ENCODE measurements at places on chromosomes 12 and 14.

DNA sequence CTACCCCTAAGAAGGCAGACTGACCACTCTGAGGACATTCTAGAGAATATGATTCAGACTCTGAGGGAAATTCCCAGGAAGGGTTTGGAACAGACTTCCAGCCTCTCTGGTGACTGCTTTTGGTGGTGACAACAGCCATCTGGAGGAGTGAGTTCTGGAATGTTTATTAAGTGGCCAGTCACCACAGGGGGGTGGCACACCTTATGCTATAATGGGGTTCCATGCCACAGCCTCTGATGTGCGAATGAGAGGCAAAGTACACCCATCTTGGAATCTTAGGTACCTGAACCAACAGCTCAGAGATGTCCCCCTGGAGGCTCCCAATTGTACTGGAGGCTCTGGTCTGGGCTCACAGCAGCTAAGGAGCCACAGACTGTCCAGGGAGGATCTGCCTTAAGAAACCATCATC lies 9.5 kb upstream of the TINF2 start:
- DNase-seq = no peak

DNA sequence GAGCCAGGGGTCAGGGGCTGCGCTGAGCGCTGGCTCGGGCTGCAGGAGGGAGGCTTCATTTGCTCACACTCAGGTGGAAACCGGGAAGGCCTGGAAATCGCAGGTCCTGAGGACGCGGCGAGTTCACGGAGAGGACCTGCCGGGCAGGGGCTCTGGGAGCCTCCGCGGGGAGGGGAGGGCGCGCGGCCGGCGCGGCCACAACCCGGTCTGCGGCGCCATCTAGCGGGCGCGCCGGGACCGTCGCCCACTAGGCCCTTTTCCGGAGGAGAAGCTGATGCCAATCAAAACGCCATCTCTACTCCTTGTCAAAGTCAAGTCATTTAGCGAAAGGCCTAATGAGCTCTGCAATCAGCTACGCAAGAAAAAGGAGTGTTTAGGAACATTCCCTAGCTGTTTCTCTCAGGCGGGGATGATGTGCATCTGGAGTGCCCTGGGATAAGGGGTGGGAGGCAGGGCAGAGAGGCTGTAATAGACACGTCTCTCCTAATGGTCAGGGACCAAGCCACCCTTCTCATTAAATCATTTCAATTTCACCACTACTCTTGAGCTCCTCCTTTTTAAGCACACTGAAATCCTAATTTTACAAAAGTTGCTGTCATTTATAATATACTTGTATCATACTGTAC lies 885.8 kb upstream of the TMEM132C start:
- DNase-seq = no peak

- no peak for DNase-seq
These were observed 258.9 kb upstream of the LRIG3 start for GRCh38 chr12:59179231-59179630.

- DNase-seq = no peak
These were observed 6.5 kb upstream of the OR11G2 start for GRCh38 chr14:20184181-20184580.

DNA sequence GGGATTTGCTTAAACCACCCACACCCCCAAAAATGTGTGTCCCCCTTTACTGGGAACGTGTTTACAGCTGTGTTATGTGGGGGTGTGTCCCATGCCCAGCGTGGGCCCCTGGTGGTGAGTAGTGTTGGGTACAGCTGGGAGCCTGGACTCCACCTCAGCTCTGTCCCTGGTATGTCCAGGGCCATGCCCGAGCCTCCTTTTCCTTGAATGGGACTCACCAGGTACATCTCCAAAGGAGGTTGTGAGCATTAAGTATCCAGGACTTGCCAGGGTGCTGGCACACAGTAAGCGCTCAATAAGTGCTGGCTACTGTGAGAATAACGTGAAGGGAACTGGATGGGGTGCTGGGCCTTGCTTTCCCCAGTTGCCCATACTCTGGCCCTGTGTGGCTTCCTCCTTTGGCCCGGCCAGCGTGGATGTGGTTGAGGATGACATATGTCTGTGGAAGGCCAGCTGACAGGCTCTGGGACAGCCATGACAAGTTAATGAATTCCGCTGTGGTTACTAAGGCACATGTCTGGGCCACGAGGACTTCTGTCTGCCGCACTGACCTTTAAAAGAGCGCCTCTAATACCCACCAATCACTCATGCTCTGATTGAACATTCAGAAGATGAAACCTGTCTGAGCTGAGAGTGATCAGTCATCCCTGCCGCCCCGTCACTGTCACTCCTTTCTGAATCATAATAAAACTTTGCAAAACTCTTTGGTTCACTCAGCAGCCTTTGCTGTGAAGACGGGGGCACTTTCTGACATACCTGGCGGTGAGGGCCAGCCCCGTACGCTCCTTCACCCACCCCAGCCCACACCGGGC lies 74.7 kb downstream of the DIO3 start:
- DNase-seq = no peak

- no peak for DNase-seq
These were observed 31.8 kb downstream of the ATXN3 start for GRCh38 chr14:92074555-92074954.

- DNase-seq = no peak
These were observed 23.4 kb downstream of the DNM1L start for GRCh38 chr12:32702473-32702872.

DNA sequence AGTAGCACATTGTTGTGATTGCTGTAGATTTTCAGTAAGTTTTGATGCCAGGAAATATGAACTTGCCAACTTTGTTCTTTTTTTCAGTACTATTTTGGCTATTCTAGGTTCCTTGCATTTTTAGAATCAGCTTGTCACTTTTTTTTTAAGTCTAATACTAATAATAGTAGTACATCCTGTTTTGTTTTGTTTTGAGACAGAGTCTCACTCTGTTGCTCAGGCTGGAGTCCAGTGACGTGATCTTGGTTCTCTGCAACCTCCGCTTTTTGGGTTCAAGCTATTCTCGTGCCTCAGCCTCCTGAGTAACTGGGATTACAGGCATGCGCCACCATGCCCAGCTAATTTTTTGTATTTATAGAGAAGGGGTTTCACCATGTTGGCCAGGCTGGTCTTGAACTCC lies 16.5 kb downstream of the PWP1 start:
- no peak for DNase-seq

DNA sequence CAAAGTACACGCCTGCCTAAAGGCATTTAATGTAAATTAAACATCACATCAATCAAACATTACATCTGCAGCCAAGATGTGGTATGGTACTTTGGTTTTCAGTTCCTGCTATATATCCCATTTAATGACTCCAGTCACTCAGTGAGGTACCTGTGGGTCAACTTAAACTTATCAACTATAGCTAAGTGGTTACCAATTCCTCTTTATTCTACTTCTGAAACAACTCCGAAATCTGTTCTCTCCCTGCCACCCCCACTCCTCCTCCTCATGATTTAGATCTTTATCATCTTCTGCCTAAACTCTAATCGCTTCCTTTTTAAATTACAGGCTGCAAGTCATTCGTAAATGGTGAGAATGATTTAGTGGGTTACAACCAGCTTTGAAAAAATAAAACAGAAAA lies 57.9 kb downstream of the BCL2L14 start:
- DNase-seq = no peak

GRCh38 chr12:31922341-31923062 lies 36.7 kb upstream of the RESF1 start:
- DNase-seq = no peak

- DNase-seq = no peak
These were observed 77.3 kb upstream of the CNTN1 start for GRCh38 chr12:40614923-40615322.

DNA sequence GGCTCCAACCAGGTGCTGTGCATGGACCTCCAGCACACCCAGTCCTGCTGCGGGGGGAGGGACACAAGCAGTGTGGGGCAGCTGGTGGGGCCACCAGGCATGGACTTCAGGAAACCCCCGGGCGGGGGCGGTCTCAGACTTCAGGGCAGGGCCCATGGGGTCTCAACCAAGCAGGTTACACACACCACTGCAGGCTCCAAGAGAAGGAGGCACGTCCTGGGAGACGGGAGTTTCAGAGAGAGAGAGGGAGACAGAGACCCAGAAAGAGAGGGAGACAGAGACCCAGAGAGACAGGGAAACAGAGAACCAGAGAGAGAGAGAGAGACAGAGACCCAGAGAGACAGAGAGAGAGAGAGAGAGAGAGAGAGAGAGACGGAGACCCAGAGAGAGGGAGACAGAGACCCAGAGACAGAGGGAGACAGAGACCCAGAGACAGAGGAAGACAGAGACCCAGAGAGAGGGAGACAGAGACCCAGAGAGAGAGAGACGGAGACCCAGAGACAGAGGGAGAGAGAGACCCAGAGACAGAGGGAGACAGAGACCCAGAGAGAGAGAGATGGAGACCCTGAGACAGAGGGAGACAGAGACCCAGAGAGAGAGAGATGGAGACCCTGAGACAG lies 128.9 kb downstream of the NCOR2 start:
- no peak for DNase-seq

DNA sequence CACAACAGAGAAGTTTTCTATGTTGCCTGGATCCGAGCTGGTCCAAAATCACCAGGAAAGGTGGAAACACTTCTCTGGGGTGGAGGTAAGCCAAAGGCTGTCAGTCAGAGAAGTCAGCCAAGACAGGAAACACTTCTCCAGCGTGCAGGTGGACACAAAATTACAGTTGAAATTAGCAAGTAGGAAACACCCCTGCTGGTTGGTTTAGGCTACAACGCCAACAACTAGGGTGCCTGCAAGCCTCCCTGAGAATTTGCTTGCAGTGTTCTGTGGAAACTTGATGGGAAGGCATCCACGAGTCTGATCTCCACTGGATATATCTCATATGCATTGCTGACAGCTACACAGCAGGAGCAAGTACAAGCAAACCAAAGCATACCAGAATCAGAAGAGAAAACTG lies 600.5 kb downstream of the RERGL start:
- no peak for DNase-seq

DNA sequence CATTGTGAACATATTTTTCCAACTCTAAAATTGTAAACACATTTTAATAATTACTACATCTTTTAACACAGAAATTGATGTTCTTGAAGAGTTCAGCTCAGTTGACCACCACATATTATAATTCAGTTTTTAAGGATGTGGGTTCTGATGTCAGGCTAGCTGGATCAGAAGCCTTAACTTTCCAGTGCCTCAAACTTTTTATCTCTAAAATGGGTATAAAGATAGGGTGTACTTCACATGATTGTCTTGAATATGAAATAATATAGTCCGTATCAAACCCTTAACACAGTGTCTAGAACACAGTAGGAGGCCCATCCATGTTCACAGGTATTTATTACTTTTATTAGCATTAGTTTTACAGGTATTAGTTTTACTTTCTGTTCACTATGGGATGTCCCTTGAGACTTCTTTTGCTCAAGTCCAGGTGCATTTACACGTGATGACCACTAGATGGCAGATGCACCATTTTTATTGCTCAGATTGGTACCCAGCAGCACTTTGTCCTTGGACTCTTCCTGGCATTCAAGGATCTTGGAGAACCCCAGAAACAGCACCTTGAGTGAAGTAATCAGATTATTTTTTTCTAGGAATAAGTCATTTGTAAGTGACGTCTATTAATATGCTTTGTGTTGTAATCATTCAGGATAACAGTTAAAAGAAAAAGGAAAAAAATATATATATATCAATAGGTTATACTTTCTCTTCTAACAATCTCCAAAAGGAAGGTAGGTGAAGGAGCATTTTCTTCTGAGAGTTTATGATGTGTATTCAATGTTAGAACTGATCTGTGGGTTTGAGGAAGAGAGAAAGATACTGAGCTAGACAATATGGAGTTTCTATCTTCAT lies 580.2 kb downstream of the ETNK1 start:
- peak; percentile 34 for DNase-seq

DNA sequence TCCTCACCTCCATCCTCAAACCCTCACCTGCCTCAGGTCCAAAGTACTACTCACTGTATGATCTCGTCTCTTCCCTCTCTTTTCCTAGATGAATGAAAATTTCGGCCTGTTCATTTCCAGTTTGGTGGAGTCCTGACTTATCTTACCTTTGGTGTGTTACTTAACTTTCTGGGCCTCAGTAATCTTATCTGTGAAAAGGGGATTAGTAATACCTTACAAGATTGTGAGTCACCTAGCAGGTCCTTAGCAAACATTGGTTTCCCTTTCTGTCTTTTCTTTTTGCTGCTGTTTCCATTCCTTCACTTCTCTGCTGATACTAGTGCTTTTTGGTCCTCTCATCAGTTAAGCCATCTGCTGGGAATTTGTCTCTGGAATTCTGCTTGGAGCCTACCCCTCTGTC lies 52.8 kb downstream of the AKAP6 start:
- no peak for DNase-seq

GRCh38 chr12:42660117-42660516 lies 70.6 kb upstream of the PRICKLE1 start:
- no peak for DNase-seq

All from mucosa of gallbladder (tissue), 1 donor.